M059J (cell line): ENCODE measurements at places on chromosomes 16 and 17. TPM values are rescaled to one million over a fixed set of nuclear protein-coding genes. Genes with fewer than 3 reads are reported as not detected.

The CTRB1 gene
- not detected in 2 replicates for total RNA-seq

The LLGL2 gene
- 4.1 and 4.5 TPM in 2 replicates for total RNA-seq

The HSD11B2 gene
- total RNA-seq = 0.25 and 0.30 TPM in 2 replicates

The CMTM1 gene
- total RNA-seq = 2.1 and 3.8 TPM in 2 replicates

The CDH1 gene
- 0.05 TPM in 1 of 2 replicates, not detected in the other for total RNA-seq

DNA sequence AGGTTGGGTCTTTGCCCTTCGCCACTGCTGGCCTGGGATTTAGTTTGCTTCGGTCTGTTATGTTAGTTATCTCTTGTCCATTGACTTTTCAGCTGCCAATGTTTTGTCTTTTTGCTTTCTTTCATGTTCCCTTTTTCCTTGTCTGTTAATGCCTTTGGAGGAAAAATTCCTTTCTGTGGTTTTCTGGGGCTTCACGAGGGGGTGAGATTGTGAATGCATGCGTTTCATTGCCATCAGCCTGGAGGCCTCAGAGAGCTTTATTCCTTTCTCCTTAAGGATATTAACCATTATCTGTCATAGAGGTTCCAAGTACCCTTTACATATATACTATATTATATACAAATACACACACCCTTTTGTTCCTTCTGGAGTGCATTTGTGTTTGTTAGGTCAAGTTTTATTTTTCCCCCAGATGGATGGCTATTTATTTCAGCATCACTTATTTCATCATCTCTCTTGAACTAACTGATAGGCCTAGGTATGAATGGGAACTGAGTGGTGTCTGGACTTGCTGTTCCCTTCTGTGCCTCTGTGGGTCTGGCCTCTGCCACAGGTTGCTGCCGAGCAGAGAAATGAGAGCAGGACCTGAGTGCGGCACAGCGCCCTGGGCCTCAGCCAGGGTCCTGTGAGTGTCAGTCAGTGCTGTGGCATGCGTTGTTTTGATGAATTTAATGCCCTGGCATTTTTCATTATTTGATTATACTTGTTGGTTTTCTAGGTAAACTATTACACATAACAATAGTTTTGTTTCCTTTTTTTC lies 193.4 kb downstream of the LGALS9B start:
- DNase-seq = no peak

DNA sequence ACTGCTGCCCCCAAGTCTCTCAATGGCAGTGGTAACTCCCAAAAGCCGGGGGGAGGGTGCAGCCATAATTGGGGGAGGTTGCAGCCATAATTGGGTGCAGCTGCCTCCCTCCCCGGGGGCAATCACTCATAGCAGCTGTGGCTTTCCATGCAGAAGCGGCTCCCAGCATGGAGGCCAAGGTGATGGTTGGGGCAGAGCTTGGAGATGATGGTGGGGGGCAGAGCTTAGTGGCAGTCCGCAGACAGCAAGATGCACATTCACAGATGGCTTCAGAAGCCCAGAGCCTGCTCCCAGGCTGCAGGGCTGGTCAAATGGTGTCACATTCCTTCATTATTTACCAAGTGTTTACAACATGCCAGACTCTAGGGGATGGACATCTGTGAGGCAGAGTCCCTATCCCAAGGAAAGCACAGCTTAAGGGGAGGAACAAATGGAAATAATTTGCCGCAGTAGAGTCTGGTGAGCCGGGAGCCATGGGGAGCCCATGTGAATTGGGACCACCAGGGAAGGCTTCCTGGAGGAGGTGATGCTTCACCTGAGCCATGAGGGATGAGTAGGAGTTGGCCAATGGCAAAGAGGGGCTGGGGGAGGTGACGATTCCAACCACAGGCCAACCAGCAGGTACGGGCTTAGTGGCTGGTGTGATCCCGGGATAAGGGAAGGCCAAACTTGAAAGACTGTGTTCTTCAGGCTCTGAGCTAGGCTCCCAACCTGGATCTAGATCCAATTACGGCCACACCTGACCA lies 8.1 kb downstream of the DOC2B start:
- DNase-seq = no peak

GRCh38 chr16:77745972-77746371 lies 23.7 kb downstream of the NUDT7 start:
- DNase-seq = no peak

GRCh38 chr16:85894266-85894665 lies 4.7 kb upstream of the IRF8 start:
- DNase-seq = peak; percentile 34
